ENCODE measurements at places on chromosomes 2 and 18. TPM values are rescaled to one million over a fixed set of nuclear protein-coding genes. Genes with fewer than 3 reads are reported as not detected.

GRCh38 chr18:36559149-36559857 lies 261.8 kb downstream of the FHOD3 start:
- DNase-seq, result no peak

Gene ACAA2
- total RNA-seq, result 90.2 TPM

DNA sequence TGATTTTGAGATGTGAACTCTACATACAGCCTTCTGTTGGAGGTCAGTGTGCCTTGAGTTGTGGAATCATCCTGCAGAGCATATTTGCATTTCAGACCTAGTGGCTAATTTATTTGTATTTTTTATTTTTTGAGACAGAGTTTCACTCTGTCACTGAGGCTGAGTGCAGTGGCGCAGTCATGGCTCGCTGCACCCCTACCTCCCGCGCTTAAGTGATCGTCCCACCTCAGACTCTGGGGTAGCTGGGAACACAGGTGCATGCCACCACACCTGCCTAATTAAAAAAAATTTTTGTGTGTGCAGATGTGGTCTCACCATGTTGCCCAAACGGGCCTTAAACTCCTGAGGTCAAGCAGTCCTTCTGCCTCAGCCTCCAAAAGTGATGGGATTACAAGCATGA lies 104.4 kb downstream of the ASXL3 start:
- DNase-seq, result no peak

Gene GAREM2
- 1.8 TPM for total RNA-seq

DNA sequence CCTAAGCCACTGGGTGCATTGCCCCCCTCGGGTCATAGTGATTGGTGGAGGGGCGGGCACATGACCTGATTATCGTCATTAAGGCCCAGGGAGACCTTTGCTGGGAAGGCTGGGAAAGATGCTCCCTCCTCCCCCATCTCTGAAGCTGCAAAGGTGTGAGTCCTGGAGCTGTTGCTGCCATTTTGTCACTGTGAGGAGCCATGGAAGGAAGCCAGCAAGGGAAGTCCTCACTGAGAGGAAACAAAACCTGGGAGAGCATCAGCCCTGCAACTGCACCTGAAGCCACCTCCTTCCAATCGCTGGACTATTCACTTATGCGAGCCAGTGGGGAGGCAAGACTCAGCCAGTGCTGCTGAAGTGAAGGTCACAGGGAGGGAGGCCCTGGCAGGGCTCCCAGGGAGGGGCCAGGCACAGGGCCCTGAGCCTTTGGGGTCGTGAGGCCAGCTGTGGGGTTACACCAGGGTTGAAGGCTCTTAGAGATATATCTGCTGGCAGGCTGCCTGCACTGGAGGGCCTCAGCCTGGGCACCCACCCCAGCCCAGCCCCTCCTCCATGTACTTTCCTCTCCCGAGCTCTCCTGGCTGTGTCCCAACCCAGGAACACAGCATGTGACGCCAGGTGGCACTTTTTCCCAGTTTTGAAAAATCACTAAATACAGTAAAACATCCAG lies 10.7 kb upstream of the FAHD2A start:
- DNase-seq, result no peak

DNA sequence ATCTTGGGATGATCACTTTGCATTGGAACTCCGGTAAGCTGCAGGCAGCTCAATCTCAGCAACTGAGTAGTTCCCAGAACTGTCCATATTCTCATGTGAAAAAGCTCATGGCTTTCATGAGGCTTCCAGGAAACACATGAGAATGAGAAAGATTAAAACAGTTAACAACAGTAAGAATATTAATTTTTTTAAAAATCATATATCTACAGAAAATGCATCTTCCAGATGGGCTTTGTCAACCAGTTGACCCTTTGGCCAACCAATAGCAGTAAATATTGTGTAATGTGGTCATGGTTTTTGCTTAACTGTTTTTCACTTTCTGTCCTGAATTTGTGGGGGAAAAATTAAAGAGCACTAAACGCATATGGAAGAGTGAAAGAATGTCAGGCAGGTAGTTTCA lies 131.2 kb upstream of the CCDC195 start:
- DNase-seq, result no peak

Gene AKAIN1
- not detected for total RNA-seq

GRCh38 chr18:63562284-63562683 lies 20.1 kb downstream of the SERPINB12 start:
- no peak for DNase-seq

Gene INHBB
- 41.4 TPM for total RNA-seq

DNA sequence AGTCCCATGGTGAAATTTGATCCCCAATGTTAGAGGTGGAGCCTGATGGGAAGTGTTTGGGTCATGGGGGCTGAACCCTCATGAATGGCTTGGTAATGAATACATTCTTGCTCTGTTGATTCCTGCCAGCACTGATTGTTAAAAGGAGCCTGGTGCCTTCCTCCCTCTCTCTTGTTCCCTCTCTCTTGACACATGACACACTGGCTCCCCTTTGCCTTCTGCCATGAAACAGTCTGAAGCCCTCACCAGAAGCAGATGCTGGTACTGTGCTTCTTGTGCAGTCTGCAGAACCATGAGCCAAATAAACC lies 30.6 kb upstream of the EPC2 start:
- DNase-seq, result no peak

DNA sequence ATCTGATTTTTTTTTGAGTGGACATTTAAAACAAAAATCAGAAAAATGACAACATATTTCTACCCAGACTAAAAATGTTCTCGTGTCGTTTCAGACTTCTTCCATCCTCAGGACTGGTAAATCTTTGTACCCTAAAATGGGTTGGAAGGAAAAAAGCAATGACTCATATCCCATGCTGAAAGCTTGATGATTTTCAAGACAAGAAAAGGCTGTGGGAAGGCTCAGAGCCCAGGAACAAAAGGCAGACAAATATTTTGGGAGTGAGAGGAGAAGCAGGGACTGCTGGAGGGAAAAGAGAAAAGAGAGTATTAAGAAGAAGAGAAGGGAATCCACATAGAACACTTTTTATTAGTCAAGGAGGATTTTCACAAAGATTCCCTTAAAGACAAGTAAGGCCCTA lies 77.1 kb upstream of the CTAGE1 start:
- no peak for DNase-seq

- no peak for DNase-seq
These were observed 19.9 kb upstream of the BCL2L11 start for GRCh38 chr2:111100765-111101162.

DNA sequence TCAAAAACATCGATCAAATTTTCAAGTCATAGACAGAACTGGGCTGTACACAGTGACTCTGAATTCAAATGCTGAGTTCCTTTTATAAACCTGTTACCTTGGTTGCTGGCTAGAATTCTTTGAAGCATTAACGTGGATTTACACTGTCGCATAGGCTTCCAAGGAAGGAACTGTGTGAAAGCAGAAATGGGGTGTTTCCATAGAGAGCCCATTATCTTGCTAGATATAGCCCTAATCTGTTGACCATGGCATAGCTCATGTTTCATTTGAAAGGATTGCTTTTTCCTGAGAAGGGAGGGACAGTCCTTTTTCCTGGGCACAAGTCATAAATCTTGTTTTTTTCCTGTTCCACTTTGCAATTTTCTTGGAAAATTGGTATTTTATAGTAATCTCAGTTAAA lies 73.8 kb upstream of the NEUROD1 start:
- no peak for DNase-seq

Gene SERPINB8
- total RNA-seq, result 32.7 TPM

Gene DSC1
- total RNA-seq, result not detected

Gene HOXD10
- 0.56 TPM for total RNA-seq

Gene CERKL
- total RNA-seq, result not detected

DNA sequence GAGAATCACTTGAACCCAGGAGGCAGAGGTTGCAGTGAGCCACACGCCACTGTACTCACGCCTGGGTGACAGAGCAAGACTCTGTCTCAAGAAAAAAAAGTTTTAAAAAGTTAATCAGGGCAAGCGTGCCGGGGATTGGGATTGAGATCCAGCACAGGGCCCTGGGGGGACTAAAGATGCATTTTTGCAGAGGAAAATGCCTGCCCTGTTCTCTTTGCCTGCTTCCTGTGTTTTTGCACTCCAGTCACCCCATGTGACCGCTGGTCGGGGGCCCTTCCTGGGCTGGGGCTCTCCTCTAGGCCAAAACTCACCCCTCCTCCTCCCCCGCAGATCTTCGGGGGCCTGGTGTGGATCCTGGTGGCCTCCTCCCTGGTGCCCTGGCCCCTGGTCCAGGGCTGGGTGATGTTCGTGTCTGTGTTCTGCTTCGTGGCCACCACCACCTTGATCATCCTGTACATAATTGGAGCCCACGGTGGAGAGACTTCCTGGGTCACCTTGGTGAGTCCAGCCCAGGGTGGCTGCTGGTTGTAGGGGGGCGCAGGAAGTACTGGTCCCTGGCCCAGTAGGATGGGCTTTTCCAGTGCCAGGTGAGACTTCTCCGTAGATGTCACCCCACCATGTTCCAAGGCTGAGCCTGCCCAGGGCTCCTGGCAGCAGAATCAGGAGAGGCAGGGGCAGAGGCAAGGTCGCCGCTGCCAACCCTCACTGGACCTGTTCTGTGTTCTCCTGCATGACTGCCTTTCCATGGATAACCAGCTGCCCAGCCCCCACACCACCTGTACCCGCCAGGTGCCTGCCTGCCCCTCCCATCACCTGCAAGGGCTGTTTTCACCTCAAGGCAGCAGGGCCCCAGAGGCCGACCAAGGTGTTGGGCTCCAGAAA lies 22.4 kb downstream of the MAL start:
- no peak for DNase-seq

- no peak for DNase-seq
These were observed 34.6 kb upstream of the GCC2 start for GRCh38 chr2:108414256-108414876.

Gene FOXI3
- total RNA-seq, result not detected

GRCh38 chr2:70580352-70580751 lies 26.7 kb upstream of the TGFA start:
- no peak for DNase-seq

Gene ANTXR1
- 43.0 TPM for total RNA-seq

GRCh38 chr2:167640096-167640495 lies 607.3 kb downstream of the STK39 start:
- DNase-seq, result no peak

Gene KCNG3
- total RNA-seq, result not detected

Gene HOXD13
- total RNA-seq, result not detected

Gene LRP2
- total RNA-seq, result not detected

Gene CHRND
- total RNA-seq, result not detected

DNA sequence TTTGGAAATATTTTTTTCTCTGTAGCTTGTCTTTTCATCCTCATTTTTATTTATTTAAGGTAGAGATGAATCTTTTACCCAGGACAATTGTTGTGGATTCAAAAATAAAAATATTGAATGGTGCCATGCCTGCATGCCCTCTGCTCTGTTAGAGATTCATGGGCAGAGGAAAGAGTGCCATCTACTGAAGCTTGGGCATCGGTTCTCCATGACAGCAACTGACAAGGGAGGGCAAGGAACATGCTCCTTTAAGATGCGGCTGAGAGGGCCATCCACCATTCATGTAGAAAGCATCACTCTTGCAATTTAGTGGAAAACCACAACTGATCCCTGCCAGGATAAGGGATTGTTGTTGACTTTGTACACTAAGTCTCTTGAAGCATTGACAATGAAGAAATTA lies 79.9 kb downstream of the PARD3B start:
- DNase-seq, result no peak

DNA sequence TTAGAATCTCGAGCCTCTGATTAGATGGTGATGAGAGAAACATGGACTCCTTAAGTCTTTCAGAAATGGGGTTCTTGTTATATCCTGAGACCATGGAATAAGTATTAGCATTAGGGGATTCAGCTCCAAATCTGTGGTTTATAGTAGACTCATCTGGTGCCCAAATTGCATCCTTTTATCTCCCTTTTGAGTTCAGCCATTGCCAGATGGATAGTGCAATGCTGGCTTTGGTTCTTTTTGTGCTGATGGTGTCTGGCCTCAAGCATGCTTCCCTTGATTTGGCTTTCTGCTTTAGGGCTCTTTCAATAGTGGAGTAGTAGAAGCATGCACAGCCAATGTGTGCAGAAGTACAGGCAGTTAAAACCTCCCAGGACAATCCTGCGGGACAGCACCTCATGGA lies 306.4 kb downstream of the TSN start:
- no peak for DNase-seq

DNA sequence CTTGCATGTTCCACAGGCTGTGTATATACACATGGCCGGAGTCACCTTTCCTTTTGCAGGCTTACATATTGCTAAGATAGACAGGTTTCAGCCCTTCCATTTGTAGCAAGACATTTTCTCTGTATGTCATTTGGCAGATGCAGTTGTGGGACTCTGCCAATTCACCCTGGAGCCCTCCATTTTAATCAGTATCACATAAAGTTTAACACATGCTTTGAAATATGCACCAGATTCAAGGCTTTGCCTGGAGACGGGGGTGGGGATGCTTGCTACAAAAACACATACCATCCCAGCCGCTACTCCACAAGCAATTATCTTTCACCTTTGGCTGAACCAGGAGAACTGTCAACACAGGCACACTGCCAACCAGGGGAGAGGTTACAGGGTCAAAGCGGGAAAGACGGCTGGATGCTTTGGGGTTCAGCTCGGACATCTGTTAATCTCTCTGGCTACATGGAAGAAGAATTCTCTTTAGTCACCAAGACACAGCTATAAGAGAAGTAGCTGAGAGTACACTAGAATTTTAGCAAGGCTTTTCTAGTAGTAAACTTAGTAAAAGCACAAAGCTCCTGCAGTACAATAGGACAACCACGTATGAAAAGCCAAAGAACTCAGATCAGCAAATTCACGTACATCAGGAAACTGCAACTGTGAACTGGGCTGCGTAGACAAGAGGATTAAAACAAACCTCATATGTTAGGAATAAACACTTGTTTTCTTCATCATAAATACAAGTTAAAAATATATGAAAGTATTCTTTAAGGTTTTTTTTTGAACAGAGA lies 130.9 kb downstream of the EXOC6B start:
- no peak for DNase-seq

DNA sequence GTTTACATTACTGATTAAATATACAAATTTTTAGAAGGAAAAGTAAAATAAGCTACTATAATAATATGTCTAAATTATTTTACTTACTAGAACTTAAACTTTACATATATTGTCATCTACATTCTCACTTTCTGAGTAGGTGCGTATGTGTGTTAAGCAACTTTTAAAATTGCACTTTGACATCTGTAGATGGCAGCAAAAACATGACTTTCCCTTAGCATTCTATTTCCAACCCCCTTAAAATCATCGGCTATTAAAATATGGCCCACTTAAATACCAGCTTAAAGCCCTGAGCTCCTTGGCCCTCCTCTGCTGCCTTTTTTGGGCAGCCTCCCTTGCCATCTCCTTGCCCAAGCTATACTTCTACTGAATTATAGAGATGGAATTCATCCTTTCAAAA lies 78.0 kb downstream of the UPP2 start:
- DNase-seq, result no peak

GRCh38 chr2:236928380-236929037 lies 157.2 kb upstream of the COPS8 start:
- no peak for DNase-seq

DNA sequence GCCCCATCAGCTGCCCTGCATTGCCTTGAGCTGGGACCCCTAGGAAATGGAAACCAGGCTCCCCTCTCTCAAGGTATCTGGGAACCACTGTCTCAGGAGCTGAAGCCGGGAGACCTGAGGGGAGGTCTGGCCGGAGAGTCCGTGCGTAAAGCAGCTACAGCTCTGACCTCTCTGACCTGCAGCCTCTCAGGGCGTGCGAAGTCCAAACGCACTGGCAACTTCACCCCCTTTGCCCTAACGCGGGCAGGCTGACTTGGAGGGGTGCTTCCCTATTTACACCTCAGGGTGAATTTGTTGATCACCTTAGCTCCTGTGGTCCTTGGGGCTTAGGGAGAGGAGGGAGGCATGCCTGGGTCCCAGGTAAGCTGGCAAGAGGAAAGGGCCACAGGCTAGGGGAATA lies 17.5 kb downstream of the SIGLEC15 start:
- DNase-seq, result no peak
